ENCODE measurements at places on chromosomes 2 and 18. TPM values are rescaled to one million over a fixed set of nuclear protein-coding genes. Genes with fewer than 3 reads are reported as not detected.

GRCh38 chr18:22634464-22634863, 216.7 kb upstream of the CTAGE1 start:
- peaks cover 10% of the 10 kb centered on the region for H3K36me3 ChIP-seq
- DNase-seq, result no peak
- peaks cover 7% of the 10 kb centered on the region for H3K4me1 ChIP-seq
- H3K4me3 ChIP-seq, result no peak overlapping the region
- no peak overlapping the region for H3K27ac ChIP-seq

DNA sequence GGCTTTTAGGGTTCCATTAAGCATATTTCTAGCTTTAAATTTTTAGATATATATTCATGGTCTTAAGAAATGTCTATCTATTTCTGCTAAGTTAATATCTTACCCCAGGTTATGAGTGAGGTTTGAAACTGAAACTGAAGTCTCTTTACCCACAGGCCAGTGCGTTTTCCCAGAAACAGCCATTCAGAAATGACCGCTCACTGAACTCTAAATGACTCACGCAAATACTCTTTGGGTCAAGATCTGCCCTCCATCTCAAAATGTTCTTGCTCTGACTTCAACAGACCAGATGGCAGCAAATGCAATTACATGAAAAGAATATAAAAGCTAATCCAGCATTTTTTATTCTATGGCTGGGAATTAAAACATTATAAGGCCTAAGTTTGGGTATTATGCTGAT, 315.2 kb downstream of the TDRD15 start:
- no peaks in the 10 kb centered on the region for H3K4me1 ChIP-seq
- no peak for DNase-seq
- peaks cover 1% of the 10 kb centered on the region for H3K27me3 ChIP-seq
- no peak overlapping the region for H3K4me3 ChIP-seq
- peaks cover 1% of the 10 kb centered on the region for H3K36me3 ChIP-seq

- no peak for DNase-seq
- peak overlapping the region; percentile 90 for H3K27ac ChIP-seq
- no peaks in the 10 kb centered on the region for H3K27me3 ChIP-seq
- no peaks in the 10 kb centered on the region for H3K36me3 ChIP-seq
Measured at GRCh38 chr2:164913640-164914350, 41.5 kb downstream of the SLC38A11 start.

DNA sequence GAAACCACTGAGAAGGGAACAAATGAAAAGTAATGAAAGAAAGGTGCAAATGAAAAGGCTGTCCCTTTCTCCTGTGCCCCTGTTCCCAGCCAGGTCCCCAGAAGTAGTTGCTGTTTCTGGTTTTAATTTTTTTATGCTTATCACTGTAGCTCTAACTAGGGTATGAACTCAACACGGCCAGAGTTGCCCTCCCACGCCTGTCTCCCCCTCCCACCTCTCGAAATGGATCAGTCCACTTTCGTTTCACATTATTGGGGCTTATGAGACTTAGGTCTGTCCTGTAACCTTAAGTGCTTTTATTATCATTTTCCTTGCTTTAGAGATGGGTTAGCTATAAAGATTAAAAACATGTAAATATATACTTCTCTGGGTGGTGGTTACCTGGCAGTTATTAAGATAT, 8.6 kb downstream of the RBFA start:
- no peaks in the 10 kb centered on the region for H3K27me3 ChIP-seq
- H3K4me1 ChIP-seq, result no peaks in the 10 kb centered on the region
- no peak overlapping the region for H3K4me3 ChIP-seq
- no peak for DNase-seq
- peaks cover 38% of the 10 kb centered on the region for H3K36me3 ChIP-seq

DNA sequence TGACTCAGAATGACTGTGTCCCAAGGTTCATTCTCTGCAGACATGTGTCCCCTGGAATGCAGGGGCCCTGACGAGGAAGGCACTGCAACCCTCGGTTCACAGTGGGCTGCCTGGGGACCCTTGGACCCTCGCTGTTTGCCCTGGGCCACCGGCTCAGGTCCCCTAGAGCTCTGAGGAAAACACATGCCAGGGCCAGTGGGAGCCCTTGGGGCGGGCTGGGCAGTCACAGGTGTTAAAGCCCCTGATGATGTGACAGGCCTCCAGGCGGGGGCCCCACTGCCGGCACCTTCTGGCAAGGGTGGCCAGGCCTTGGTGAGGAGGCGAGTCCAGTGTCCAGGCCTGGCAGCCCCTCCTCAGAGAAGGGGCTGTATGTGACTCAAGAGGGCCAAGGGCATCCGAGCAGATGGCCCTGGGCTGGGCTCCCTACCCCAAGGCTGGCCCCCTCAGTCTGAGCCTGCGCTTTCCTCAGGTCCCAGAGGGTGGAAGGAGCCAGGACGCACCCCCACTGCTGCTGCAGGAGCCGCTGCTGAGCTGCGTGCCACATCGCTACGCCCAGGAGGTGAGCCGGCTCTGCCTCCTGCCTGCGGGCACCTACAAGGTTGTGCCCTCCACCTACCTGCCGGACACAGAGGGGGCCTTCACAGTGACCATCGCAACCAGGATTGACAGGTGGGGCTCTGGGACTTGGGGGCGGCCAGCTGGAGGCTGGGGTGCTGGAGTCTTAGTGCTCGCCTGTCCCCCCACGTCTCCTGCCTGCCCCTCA, 11.1 kb downstream of the CAPN10 start:
- H3K36me3 ChIP-seq, result no peaks in the 10 kb centered on the region
- H3K27ac ChIP-seq, result no peak overlapping the region
- H3K4me3 ChIP-seq, result no peak overlapping the region
- no peak for DNase-seq

GRCh38 chr2:146240391-146240790, 1604.4 kb upstream of the ACVR2A start:
- H3K27me3 ChIP-seq, result no peaks in the 10 kb centered on the region
- H3K4me3 ChIP-seq, result no peak overlapping the region
- no peak overlapping the region for H3K27ac ChIP-seq
- H3K36me3 ChIP-seq, result no peaks in the 10 kb centered on the region

GRCh38 chr18:36629836-36630235, 199.0 kb downstream of the TPGS2 start:
- peaks cover 10% of the 10 kb centered on the region for H3K4me1 ChIP-seq
- H3K4me3 ChIP-seq, result no peak overlapping the region
- H3K36me3 ChIP-seq, result peaks cover 2% of the 10 kb centered on the region
- no peak for DNase-seq
- no peaks in the 10 kb centered on the region for H3K27me3 ChIP-seq

- H3K4me1 ChIP-seq, result peaks cover 33% of the 10 kb centered on the region
- H3K36me3 ChIP-seq, result no peaks in the 10 kb centered on the region
- H3K4me3 ChIP-seq, result no peak overlapping the region
- DNase-seq, result no peak
Measured at GRCh38 chr2:19507137-19507536, 148.7 kb upstream of the OSR1 start.

DNA sequence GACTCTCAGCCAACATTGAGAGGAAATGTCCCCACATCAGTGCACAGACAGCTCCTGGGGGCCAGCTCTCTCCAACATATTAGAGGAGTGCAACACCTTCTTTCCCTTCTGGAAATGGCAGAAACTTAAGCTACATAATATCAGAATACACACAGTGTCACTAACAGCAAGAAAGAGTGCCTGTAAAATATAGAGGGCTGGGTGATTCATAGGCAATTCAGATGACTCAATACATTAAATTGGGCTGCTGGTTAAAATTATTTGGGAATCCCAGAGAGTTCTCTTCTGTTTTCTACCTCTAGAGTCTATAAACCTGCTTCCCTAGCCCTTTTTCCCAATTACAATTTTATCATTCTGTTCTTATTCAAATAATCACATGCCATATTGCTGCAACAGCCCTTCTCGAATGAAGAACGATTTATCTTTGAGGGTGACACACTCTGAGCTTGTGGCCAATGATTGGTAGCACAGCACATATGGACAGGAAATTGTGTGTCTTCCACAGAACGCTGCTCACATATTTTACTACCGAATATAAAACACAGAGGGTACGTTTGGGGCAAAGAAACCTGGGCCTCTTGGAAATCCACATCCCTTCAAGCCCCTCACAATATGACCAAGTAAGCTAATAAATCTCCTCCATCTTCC, 381.2 kb downstream of the MBD2 start:
- no peaks in the 10 kb centered on the region for H3K36me3 ChIP-seq
- no peak for DNase-seq
- H3K27me3 ChIP-seq, result no peaks in the 10 kb centered on the region
- no peak overlapping the region for H3K4me3 ChIP-seq
- no peak overlapping the region for H3K27ac ChIP-seq
- no peaks in the 10 kb centered on the region for H3K4me1 ChIP-seq

DNA sequence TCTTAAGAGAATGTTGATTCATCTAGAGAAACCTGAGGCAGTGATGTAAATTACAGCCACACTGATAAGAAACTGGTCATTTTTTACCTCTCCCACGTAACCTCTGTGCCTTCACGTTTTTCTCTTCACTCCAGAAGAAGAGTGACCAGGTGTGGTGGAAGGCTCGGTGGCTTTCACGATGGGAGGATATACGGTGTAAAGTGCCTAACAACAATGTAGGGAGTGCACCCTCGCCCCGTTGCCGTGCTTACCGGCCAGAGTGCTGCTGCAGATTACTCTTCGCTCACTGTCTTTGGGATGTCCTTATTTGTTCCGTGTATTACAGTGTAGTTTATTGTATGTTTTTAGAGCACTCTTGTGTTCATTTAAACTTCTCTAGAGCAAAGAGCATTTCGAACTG, 46.5 kb downstream of the NCK2 start:
- H3K36me3 ChIP-seq, result no peaks in the 10 kb centered on the region
- no peak overlapping the region for H3K4me3 ChIP-seq
- H3K27me3 ChIP-seq, result no peaks in the 10 kb centered on the region
- H3K4me1 ChIP-seq, result peaks cover 32% of the 10 kb centered on the region

DNA sequence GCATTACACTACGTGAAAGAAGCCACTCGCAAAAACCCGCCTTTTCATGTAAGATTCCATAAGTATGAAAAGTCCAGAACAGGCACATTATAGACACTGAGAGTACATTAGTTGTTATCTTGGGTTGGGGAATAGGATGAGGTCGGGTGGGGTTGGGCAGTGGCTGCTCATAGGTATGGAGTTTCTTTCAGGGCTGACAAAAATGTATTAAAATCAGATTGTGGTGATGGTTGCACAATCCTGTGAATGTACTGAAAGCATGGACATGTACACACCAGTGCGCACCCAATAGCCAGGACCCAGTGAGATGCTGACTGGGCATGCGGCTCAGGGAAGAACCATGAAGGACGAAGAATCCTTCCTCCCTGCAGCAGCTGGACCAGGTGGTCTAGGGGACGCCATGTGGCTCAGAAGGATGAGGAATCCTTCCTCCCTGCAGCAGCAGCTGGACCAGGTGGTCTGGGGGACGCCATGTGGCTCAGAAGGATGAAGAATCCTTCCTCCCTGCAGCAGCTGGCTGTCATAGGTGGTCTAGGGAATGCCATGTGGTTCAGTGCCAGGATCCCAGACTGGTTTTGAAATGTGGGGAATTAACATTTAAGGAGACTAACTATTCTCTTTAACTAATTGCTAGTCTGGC, 50.1 kb downstream of the MBP start:
- H3K27me3 ChIP-seq, result peaks cover 12% of the 10 kb centered on the region
- H3K27ac ChIP-seq, result no peak overlapping the region
- peaks cover 32% of the 10 kb centered on the region for H3K4me1 ChIP-seq
- DNase-seq, result no peak
- H3K4me3 ChIP-seq, result no peak overlapping the region

DNA sequence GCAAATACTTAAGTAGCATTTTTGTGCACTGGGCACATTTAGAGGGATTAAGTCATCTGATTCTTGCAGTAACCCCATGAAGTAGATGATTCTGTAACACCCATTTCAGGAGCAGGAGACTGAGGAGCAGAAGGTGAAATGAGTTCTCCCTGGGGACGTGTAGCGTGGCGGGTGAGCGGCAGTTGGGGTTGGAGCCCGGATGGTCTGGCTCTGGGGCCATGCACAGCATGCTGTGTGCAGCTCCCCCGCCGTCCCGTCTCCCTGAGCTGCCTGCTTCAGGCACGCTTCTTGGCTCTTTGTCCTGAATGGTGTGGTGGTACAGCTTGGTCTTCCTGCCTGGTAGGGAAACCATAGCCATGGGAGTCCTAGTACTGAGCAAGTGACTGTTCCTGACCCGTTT, 32.4 kb downstream of the INPP4A start:
- peaks cover 55% of the 10 kb centered on the region for H3K4me1 ChIP-seq
- H3K27me3 ChIP-seq, result no peaks in the 10 kb centered on the region
- H3K36me3 ChIP-seq, result no peaks in the 10 kb centered on the region

GRCh38 chr2:163664610-163665009, 71.2 kb downstream of the FIGN start:
- H3K4me1 ChIP-seq, result peaks cover 14% of the 10 kb centered on the region
- H3K27me3 ChIP-seq, result no peaks in the 10 kb centered on the region
- peaks cover 4% of the 10 kb centered on the region for H3K36me3 ChIP-seq
- no peak overlapping the region for H3K27ac ChIP-seq
- no peak overlapping the region for H3K4me3 ChIP-seq
- no peak for DNase-seq

DNA sequence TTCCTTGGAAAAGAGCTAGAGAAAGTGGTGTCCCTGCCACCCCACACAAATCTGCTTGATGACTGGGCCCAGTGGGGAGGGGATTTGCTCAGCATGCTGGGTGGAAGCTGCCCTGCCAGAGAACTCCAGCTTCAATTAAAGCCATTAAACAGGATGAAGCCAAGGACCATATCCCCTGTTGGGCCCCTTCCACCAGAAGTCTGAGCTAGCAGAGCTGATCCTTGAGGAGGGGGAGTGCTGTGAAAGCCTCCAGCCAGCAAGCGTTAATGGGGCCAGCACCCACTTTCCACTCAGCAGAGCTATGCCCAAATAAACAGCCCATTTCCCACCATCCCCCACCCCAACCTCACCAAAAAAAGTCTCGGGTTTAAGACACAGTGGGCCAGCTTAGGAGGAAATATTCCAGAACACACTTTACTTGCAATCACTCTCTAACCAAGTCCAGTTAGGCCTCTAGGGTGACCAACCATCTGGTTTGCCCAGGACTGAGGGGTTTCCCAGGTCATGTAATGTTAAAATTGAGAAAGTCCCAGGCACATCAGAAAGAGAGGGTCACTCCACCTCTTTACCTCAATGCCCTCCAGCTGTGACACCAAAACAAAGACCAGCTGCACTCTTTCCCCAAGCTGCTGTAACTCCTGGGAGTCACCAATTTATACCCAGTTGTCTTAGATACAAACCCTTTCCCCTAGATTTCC, 132.3 kb downstream of the FOXI3 start:
- no peak overlapping the region for H3K27ac ChIP-seq
- no peak for DNase-seq
- no peak overlapping the region for H3K4me3 ChIP-seq
- H3K27me3 ChIP-seq, result peaks cover 2% of the 10 kb centered on the region
- no peaks in the 10 kb centered on the region for H3K36me3 ChIP-seq

DNA sequence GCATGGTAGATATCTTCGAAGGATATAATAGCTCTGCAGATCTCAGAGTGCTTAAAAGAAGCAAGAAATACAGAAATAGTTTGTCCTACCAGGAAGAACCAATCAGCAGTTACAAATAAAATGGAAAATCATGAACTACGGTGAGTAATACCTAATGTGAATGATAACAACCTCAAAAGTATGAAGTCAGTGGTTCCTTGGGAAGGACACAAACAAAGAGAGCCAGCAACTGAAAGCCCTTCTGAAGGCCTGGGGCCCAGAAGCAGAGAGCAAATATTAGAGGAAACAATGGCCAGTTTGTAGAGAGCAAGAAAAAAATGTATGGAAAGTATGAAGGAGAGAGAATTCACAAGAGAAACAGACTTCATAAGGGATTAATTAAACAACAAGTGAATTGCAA, 226.8 kb upstream of the CHST9 start:
- no peaks in the 10 kb centered on the region for H3K27me3 ChIP-seq
- DNase-seq, result no peak
- H3K4me1 ChIP-seq, result peaks cover 43% of the 10 kb centered on the region
- no peak overlapping the region for H3K4me3 ChIP-seq
- H3K27ac ChIP-seq, result no peak overlapping the region

The CRYGC gene
- not detected for total RNA-seq

The HOXD10 gene
- 4.1 TPM for total RNA-seq

The TEX44 gene
- total RNA-seq, result not detected

The GALNT5 gene
- total RNA-seq, result 1.3 TPM

The MAP3K20 gene
- 33.7 TPM for total RNA-seq

The RNF144A gene
- 52.8 TPM for total RNA-seq

Measured in mesothelial cell of epicardium (in vitro differentiated cells).